Metanephros (tissue), 2 donors: ENCODE measurements at places on chromosomes 2 and 18. TPM values are rescaled to one million over a fixed set of nuclear protein-coding genes. Genes with fewer than 3 reads are reported as not detected.

The IAH1 gene
- 32.1 TPM for total RNA-seq

The LRRTM1 gene
- total RNA-seq, result 9.9 TPM

The IL36B gene
- not detected for total RNA-seq

The FSHR gene
- not detected for total RNA-seq

The INPP5D gene
- total RNA-seq, result 23.4 TPM

The PRSS56 gene
- 0.18 TPM for total RNA-seq

The PFN4 gene
- 2.6 TPM for total RNA-seq

The EIF2B4 gene
- 18.6 TPM for total RNA-seq

The YIPF4 gene
- 23.8 TPM for total RNA-seq

The WDSUB1 gene
- 21.1 TPM for total RNA-seq

The ARHGAP25 gene
- 10.8 TPM for total RNA-seq

The MC5R gene
- total RNA-seq, result 0.47 TPM

The DES gene
- total RNA-seq, result 582 TPM

The TMEM131 gene
- total RNA-seq, result 40.0 TPM

The CERKL gene
- total RNA-seq, result 4.5 TPM

The ESPNL gene
- total RNA-seq, result 3.8 TPM

The CHRND gene
- 5.5 TPM for total RNA-seq

The SRD5A2 gene
- 0.06 TPM for total RNA-seq

The IGFBP5 gene
- 522 TPM for total RNA-seq

The TTN gene
- total RNA-seq, result 416 TPM

The CFC1 gene
- total RNA-seq, result not detected

The POMC gene
- 7.8 TPM for total RNA-seq

The SERPINB7 gene
- total RNA-seq, result 0.29 TPM

The ERFE gene
- 5.1 TPM for total RNA-seq

The RTKN gene
- total RNA-seq, result 55.7 TPM

The TCF4 gene
- total RNA-seq, result 221 TPM

The FBLN7 gene
- 12.6 TPM for total RNA-seq

The DPP10 gene
- 4.7 TPM for total RNA-seq

The SNX17 gene
- total RNA-seq, result 75.7 TPM

The MPHOSPH10 gene
- total RNA-seq, result 12.4 TPM

The UGT1A4 gene
- total RNA-seq, result 0.29 TPM

The CNGA3 gene
- not detected for total RNA-seq

The SMARCAL1 gene
- total RNA-seq, result 38.8 TPM

The GPD2 gene
- total RNA-seq, result 19.1 TPM

The EMILIN1 gene
- total RNA-seq, result 164 TPM

The C2orf80 gene
- total RNA-seq, result not detected

The SGPP2 gene
- 14.8 TPM for total RNA-seq

The BOLL gene
- total RNA-seq, result 0.23 TPM
